ENCODE measurements at places on chromosomes 2 and 18.

GRCh38 chr2:180572346-180572745 lies 408.1 kb upstream of the UBE2E3 start:
- DNase-seq, result no peak

GRCh38 chr2:37405781-37406180 lies 61.4 kb downstream of the QPCT start:
- no peak for DNase-seq

DNA sequence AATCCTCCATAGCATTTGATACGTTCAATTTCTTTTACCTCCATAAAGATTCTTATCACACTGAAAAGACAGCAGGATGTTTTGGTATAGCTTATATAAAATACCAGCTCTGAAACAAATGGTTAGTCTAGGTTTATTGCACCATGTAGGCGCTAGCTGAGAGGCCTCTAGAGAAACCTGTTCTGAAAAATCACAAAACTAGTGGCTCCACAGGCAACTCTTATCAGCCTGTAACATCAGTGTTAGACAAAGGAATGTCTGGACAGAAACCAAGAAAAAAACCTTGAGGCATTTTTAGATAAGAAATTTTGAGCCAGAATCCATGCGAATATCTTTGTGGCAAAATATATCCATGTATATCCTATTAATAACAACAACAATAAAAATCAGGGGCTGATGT lies 440.4 kb upstream of the MAP2 start:
- no peak for DNase-seq

- no peak for DNase-seq
Observed at GRCh38 chr2:100040906-100041305, 101.5 kb downstream of the AFF3 start.

DNA sequence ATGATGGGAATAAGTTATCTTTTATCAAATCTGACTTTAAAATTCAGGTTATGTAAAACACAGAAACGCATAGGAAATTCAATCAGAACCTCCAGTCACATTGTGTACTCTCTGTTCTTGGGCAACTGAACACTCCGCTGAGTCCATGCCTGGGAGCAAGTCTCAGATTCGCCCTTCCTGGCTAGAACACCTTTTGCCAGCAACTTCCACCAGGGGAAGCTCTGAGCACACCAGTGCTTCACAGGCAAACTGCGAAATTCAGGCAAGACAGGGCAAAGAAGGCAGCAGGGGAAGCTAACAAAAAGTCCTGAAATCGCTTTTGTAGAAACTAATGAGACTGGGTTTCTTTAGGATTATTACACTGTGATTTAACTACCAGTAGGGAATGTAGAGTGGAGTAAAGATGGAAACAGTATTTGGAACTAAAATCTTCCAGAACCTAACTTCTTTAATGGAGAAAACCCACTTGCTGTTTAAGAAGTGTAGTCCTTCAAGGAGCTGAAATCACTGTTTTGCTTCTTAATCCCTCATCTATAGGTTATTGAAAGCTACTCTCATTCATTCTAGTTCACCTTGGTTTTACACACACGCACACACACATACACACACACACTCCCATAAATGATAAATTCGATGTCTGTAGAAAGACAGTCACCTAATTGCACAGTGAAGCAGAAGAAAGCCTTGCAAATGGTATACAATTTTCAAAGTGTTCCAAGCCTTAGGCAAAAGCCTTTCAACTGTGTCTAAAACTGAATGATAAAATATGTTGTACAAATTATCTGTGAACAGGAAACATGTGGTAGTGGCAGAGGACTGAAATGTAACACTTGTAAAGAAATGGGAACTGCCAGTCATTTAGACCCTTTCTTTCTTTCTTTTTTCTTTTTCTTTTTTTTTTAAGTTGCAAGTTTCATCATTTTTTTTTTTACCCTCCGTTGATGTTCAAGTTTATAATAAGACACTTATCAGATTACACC lies 214.5 kb downstream of the TMEM182 start:
- peak; percentile 26 for DNase-seq

- no peak for DNase-seq
Observed at GRCh38 chr2:126909366-126909765, 10.7 kb downstream of the TEX51 start.

DNA sequence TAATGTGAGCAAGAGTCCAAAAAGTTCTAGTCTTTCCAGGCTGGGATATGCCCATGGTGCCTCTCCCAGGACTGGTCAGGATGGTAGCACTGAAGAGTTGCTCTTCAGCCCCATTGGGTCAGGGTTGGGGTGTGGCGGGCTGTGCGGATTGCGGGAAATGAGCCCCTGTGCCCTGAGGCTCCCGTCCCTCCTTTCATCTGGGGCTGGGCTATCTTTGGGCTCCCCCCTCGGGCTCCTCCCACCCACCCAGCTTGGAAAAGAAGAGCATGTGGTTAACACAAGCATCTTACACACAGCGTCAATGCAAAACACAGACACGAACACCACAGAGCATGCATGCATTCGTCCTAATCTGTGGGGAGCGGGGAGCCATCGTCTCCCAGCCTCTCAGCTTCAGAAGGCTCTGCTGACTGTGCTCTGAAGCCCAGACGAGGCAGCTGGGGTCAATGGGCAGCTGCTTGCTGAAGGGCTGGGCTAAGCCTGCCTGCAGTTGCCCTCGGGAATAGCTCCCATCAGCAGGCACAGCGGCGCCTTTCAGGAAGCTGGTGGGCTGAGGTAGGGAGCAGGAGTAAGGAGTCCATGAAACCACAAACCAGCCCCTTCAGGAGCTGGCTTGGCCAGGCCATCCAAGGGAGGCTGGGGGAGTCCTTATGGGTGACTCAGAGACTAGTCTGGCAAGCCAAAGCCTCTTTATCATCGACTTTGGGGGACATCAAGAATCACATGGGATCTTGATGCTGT lies 112.9 kb downstream of the CLIP4 start:
- DNase-seq, result no peak

DNA sequence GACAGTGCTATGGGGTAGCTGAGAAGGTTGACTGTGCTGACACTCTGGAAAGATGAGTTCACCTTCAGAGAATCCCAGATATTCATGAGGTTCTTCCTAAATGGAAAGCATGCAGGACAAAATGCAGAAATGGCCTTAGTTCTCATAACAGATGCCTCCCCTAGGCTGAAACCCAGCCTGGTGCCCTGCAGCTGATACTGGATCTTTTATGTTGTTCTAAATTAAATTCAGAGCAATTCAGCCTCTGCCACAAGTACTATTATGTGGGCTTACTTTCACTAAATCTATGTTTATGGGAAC lies 172.0 kb upstream of the SERPINE2 start:
- DNase-seq, result no peak

- no peak for DNase-seq
Observed at GRCh38 chr2:56127463-56128152, 56.2 kb upstream of the CCDC85A start.

DNA sequence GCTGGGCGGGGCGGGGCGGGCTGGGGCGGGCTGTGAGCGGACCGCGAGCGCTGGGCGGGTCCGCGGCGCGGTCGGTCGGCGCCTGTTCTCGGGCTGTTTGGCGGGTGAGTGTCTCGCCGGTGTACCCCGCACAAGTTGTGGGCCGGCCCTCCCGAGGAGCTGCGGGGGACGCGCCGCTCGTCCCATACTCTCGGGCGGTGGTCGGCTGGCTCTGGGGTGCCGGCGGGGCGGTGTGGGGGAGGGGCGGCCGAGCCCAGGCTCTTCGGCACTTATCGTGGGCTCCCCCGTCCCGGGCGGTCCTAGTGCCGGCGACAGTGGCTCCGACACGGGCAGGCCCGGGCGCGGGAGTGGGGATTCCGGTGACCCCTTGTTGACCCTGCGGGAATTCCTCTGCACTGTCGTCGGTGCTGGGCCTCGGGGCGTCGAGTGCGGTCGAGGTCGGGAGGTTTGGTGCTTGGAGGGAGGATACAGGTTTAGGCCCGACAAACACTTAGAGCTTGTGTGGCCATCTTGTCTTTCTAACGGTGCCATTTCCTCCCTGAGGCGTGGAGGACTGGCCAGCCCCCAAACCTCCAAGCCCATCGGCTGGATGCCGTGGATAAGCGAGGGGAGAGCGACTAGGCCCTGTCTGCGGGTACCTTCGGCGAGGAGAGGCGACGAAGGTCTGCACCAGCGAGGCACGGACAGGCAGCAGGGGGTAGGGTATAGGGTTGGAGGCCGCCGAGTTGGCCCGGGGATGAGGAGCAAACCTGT lies at the start of gene SEPTIN2:
TSS of gene SEPTIN2 (plus strand) at position 47 of the 753 bp plus-strand sequence. CDS start 8,308 bp downstream, outside the sequence.
- DNase-seq, result no peak

DNA sequence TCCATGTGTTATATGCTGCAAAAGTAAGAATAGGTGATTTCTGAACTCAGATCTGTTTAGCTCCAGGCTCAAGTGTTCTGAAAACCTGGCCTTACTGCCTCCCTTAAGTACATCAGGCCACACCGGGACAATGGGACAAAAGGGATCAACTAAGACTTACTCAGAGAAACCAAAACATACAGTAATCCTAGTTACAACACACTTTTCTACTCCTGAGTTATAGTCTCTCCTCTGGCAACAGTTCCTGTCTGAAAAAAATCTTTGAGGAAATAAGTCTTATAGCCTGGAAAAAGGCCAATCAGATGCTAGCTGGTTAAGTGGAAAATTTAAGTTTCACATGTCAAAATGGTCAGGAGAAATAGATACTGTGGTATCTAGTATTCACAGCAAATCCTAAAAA lies 5.6 kb downstream of the METTL5 start:
- DNase-seq, result no peak

GRCh38 chr18:63440219-63440618 lies 17.9 kb upstream of the VPS4B start:
- DNase-seq, result no peak

GRCh38 chr2:220259662-220260061 lies 632.2 kb downstream of the SLC4A3 start:
- no peak for DNase-seq

DNA sequence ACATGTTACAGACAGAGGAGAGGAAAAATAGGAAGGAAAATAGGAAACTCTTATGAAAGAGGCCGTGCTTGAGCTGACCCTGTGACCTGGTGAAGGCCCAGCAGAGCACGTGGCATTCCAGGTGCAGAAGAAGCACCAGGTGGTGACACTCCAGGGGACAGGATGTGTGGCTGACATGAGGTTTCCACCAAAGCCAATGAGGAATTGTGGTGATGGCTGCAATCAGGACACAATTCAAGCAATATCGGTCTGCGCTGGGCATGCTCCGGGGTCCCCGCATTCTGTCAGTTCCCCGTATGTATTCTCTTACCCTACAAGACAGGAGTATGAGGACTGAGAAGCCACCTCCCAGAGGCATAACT lies 504.2 kb downstream of the EIPR1 start:
- DNase-seq, result no peak

- no peak for DNase-seq
Observed at GRCh38 chr2:191983591-191983990, 136.7 kb upstream of the CAVIN2 start.

DNA sequence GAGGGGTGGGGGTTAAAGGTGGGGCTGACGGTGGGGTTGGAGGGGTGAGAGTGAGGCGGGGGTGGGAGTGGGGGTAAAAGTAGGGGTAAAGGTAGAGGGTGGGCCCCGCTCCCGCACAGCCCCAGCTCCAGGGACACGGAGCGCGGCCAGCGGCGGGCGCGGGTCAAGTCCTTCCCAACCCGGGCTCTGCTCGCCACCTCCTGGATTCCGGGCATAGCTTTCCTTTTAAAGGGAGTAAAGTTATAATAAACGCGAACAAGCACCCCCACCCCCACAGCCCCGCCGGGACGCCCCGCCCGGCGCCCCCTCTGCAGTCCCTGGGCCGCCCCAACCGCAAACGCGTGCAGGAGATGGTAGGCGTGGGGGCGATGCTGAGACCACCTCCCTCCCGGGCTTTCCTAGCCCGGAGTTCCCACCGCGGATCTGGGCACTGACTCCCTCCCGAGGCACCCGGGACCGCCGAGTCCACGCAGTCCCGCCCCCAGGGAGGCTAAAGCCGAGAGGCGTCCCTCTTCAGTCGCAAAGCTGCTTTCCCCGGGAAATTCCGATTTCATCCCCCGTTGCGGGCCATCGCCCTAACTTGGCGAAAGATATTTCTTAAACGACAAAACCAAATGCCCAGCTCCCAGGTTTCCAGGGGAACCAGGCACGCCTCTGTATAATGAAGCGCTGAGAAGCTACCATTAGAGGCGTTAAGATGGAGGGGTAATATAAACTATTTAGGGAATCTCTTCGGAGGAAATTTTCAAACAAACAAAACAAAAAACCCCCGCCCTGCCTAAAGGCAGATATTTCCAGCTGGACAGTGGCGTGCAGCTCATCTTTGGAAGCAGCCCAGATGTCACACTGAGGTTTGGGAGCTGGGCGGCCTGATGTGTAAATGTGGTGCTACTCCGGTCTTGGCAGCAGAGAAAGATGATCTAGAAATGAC lies at the start of gene LIMS2:
TSS of gene LIMS2 (minus strand) at position 200 of the 931 bp plus-strand sequence. CDS start 506 bp downstream, outside the sequence.
- peak; percentile 84 for DNase-seq

DNA sequence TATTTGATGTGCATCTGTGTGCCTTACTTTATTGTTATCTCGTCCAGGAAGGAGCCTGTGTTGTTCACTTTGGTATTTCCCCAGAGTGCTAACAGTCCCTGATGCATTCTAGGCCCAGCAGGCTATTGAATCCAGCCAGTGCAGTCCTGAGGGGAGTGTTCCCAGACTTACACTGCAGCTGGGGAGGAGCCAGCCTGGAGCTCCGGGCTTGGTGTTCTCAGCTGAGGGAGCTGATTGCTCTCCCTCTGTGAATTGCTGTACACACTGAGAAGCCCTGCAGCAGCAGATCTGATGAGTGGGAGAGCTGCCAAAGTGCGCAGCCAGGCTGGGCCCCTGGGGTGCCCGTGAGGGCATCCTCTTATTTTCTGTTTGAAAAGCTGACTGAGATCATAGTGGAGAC lies 159.2 kb downstream of the GALNT3 start:
- no peak for DNase-seq

DNA sequence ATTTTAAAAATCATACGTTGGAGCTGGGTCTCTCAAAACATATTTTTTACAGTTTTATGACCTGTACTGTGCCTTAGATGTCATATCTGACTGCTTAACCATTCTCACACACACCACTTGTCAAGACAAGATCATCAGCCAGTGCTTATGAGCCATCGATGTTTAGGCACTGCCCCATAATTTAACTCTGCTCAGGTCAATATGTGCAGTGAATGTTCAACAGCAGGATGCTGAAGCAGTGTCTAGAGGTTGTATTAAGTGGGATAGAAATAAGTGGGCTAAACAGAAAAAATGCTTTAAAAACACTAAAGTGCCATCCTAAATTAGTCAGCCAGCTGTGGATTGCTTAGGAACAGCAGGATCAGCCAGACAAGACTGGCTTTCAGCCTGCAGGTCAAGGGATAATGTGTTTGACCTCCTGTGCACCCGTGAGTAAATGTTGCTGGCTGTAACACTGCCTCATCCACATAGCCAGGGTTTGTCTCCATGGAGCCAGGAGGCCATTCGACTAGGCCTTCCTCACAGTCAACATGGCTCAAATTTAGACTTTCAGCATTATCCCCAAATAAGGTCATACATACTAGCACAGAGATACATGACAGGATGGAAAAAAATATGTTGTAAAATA lies 139.0 kb upstream of the NXPH2 start:
- DNase-seq, result no peak

Data from 8988T (cell line).